ENCODE measurements at places on chromosomes 12 and 14.

DNA sequence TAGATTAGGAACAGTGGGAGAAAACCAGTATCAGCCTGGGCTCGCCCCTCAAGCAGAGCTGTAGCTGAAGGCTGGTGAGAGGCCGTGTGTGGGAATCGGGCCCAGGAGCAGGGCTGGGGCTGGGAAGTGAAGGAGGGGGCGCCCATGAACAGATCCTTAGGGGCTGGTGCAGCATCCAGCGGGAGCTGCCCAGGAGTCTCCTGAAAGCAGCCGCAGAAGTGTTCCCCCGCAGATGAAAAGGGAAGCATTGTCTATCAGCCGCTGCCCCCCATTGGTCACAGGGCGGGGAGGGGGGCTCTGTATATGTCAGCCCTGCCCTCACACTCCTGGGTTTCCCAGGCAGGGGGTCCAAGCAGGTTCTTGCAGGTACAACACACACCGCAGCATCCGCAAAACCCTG is 15.6 kb upstream of the RFLNA start:
- DNase-seq = no peak

DNA sequence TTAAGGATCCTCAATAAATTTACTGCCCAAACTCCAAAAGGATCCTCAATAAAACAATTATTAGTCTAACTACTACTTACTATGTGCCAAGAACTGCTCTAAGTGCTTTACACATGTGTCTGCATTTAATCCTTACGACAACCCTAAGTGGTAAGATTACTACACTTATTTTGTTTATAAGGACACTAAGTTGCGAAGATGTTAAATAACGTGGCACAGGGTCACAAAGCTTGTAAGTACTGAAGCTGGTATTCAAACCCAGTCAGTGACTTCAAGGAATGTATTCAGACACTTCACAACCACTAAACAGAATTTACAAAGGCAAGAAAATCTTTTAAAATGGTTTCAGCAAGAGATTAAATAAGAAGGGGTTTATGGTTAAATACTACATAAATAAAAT is 13.0 kb downstream of the FERMT2 start:
- no peak for DNase-seq

DNA sequence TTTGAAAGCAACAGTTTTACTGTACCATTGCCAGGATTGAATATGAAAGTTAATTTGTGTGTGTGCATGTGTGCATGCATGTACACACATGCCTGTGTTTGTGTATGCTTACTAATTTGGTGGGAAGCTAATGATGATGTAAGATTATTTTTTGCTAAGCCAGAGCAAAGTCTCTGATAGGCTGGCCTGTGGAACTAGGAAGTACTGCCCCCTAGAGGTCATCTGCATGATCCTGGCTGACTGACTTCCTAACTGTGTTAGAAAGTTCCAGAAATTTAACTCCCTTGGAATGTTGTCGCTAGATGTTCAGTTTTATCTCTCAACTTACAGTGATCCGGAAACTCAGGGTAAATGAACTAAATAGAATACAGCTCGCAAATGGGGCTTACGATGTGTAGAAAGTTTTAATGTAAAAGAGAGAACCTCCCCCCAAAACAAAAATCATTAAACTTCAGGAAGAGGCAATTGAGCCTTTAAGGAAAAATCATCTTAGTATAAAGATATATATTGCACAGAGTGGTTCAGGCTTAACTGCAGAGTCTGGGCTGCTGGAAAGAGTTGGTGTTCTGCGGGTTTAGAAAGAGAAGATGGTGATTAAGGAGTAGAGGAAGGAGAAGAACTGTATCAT is 34.3 kb upstream of the SLC38A1 start:
- DNase-seq = no peak

DNA sequence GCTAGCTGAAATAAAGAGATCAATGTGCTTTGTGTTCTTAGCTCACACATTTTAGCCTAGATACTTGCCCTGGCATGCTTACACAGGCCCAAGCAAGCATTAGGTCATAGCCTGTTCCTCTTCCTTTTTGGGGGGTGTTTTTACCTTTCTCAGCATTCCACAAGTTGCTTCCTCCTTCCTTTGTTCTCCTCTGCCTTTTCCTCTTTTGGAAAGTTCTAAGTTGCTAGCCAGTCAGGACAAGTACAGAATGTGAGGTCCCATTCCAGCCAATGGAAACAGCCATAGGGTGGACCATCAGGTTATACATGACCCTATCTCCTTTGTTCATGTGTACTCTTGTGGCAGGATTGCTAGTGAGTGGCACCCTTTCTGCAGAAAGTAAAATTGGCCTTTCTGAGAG is 154.9 kb downstream of the RASSF9 start:
- no peak for DNase-seq

- no peak for DNase-seq
Observed at GRCh38 chr12:112908548-112908947, 1.8 kb downstream of the OAS1 start.

DNA sequence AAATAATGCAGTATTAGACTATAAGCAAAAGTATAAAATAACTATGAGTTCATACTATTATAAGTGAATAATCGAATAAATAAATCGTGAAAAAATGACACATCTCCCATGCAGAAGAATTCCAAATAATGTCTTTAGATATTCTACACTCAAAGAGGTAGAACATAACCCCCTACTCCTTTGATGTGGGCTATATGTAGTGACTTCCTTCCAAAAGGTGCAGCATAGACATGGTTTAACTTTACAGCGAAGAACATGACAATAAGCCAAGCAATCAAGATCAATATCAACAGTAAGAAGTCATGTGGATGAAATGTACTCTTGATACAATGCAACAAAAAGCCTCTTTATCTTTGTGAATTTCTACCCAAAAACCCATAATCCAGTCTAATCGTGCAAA is 46.0 kb upstream of the HIF1A start:
- no peak for DNase-seq

All from right atrium auricular region (tissue), 2 donors.